ENCODE measurements at places on chromosomes 4 and X.

- no peak for DNase-seq
These were observed 16.8 kb downstream of the APOO start for GRCh38 chrX:23890933-23891332.

DNA sequence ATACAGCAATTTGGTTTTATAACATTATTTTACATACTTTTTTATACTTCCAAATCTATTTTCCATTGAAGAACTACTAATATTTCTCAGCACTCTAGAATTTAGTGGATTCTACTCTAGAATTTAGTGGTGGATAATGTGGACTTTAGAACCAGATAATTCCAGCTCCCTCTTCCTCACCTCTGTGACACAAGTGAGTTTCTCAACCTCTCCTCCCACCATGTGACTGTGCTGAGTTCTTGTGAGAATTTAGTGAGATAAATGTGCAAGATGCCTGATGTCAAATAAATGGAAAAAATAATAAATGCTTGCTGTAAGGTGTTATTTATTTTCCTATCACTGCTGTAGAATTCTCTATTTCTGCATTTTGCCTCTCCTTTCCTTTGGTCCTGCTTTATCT is 107.3 kb downstream of the CPEB2 start:
- no peak for DNase-seq

GRCh38 chrX:71236836-71237235 is 13.8 kb downstream of the GJB1 start:
- DNase-seq, result no peak

- no peak for DNase-seq
These were observed 43.3 kb upstream of the GPR173 start for GRCh38 chrX:53005327-53005726.

DNA sequence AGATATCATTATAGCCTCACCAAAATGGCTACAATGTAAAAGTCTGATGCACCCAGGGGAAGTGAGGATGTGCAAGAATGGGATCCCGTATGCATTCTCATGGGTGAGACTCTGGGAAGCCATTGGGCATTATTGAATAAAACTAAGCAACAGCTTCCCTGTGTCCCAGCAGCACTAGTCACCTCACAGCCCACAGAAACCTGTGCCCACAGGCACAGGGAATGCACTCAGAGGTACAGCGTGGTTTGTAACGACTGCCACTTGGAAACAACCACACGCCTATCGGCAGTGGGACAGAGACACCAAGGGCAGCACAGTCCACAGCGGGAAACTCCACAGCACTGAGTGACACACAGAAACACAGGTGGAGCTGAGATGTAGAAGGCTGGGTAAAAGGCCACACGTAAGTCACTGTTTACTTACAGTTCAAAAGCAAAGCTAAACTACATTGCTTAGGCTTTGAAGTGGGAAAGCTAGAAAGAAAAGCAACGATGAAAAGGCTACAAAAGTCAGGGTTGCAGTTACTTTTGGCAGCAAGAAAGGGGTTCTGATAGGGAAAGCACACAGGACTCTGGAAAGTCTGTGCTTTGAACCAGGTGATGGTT is 69.2 kb downstream of the HAUS3 start:
- no peak for DNase-seq

GRCh38 chrX:44431194-44431593 is 87.7 kb upstream of the EFHC2 start:
- no peak for DNase-seq

Measured in SK-N-MC (cell line).